ENCODE measurements at places on chromosomes 4 and X. TPM values are rescaled to one million over a fixed set of nuclear protein-coding genes. Genes with fewer than 3 reads are reported as not detected.

DNA sequence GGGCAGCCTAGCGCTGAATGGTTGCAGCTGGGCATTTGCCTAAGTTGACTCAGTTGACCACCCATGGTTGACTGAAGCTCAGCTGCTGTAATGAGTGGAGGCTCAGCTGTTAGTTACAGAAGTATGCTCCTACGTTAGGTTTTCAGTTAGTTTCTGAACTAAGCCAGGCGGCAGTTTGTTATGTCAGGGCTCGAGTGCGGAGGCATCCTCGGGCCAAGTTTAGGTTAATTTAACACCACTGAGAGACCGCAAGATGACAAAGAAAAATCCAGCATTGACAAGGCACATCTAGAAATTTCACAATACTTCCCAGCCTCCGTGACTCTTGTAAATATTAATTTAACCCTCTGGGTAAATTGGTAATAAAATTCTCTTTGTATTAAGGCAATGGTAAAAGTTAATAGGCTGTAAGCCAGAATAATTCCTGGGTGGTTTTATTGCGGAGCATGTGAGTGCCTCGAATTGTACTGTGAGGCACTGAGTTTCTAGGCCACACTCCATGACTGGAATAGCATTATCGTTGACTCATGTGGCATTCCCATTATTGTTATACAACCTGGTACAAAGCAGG lies 33.1 kb upstream of the CDKN2AIP start:
- DNase-seq: no peak

CLNK gene
- not detected for total RNA-seq

RAB41 gene
- total RNA-seq: not detected

- DNase-seq: no peak
These were observed 176.7 kb downstream of the SHROOM3 start for GRCh38 chr4:76611616-76612207.

DNA sequence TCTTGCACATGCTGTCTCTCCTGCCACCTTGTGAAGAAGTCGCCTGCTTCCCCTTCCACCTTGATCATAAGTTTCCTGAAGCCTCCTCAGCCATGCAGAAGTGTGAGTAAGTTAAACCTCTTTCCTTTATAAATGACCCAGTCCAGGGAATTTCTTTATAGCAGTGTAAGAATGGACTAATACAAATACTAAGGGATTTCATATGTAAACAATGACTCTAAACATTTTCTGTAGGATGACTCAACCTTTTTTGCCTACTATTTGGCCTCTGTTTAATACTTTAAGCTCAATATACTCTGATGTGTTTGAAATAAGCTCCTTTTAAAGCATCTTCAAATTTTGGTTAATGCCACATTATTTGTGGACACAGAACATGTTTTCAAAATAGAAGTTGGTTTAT lies 813.5 kb upstream of the SLIT2 start:
- no peak for DNase-seq

GRCh38 chr4:8540072-8540471 lies 40.1 kb upstream of the GPR78 start:
- no peak for DNase-seq

DNA sequence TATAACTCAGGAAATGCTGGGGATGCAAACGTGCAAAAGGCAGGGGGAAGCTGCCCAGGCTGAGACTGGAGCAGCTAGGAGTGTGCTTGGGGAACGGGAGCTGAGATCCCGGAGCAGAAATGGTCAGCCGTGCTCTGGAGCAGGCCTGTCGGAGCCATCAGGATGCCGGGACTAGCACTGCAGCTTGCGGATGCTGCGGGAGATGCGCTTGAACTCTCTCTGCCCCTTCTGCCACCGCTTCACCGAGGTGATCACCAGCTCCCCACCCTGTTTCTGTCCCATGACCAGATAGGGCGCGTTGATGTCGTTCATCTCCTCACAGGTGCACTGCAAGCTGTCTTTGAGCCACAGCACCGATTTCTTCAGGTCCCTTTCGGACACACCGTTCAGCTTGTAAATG lies 7.6 kb downstream of the SFRP2 start:
- DNase-seq: no peak

DMRTC1 gene
- total RNA-seq: 0.51 TPM

DNA sequence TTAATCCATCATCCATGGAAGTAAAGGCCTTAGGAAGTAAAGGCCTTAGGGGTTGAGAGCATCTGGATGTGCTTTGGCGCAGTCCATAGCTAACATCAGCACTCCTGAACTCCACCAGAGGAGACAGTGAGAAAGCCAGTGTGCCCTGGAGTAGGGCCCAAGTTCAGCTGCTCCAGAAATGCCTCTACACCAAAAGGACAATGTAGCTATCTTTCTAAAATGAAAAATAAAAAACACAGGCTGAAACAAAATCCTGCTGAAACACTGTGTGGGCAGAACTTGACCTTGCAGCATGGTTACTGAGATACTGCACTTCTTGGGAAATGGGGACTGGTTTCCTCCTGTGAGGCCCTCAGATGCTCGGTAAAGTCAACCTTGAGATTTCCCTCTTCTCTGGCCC lies 29.3 kb downstream of the SH3RF1 start:
- no peak for DNase-seq

SHROOM4 gene
- total RNA-seq: 3.9 TPM

DNA sequence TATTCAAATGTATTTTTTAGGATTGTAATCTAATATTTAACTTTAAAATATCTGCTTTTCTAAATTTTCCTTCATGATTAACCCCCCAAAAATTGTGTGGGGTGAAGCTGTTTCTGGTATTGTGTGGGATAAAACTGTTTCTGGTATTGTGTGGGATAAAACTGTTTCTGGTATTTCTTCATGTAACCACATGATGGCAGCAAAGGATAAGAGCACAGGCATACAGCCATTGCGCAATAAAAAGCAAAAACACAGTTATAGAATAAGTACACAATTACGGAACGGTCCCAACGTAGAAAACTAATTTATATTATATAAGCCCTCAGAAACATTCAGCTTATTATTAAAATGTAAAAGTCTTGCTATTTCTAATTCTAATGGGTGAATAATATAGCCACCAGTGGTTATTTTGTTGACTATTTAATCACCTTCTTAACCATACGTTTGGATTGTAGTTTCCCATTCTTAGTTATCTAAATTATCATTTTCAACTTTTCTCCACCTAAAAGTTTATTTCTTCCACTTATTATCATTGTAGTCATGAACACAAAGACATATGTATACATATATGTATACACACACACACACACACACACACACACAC lies 333.9 kb upstream of the FSTL5 start:
- no peak for DNase-seq

GAGE12H gene
- total RNA-seq: not detected

GRCh38 chrX:153900831-153901752 lies 3.4 kb upstream of the AVPR2 start:
- no peak for DNase-seq

- DNase-seq: no peak
These were observed 25.3 kb downstream of the VSIG4 start for GRCh38 chrX:66014556-66014955.

NUDT10 gene
- 10.4 TPM for total RNA-seq

- no peak for DNase-seq
These were observed 1454.7 kb upstream of the IGFBP7 start for GRCh38 chr4:58564695-58565475.

GRCh38 chrX:132482632-132483031 lies 6.2 kb downstream of the MBNL3 start:
- no peak for DNase-seq

DNA sequence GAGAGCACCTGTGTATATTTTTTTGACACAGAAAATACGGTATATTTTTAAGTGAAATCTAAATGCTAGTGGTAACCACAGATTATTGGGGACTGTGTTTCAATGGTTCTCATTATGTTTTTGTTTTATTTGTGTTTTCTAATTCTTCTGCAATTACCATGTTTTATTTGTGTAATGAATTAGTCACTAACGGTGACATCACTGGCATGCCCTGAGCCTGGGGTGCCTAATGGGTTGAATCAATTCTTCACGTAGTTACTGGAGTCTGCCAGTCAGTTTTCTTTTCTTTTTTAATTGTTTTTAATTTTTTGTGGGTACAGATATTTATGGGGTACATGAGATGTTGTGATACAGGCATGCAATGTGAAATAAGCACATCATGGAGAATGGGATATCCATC lies 168.8 kb downstream of the RELL1 start:
- no peak for DNase-seq

- no peak for DNase-seq
These were observed 27.9 kb upstream of the EXOC1L start for GRCh38 chr4:55791666-55792065.

DNA sequence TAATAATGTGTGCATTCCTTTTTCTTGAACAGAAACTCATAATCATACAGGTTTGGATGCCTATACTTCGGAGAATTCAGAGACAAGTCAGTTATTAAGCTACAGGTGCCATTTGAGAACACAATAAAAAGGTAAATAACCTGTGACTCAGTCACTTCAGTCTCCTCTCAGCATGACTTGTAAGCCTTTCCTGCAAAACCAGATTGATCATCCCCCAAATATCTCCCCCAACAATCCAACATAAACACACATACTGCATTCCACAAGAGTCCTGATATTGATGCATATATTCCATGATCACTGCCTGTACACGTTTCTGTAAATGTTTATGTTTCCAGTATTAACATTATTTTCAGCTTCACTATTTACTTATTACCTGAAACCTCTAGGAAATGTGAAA lies 110.8 kb downstream of the PWWP3B start:
- DNase-seq: no peak

GRCh38 chr4:44046491-44046890 lies 402.1 kb downstream of the KCTD8 start:
- DNase-seq: no peak

- DNase-seq: no peak
These were observed 528 bp upstream of the SLC25A4 start for GRCh38 chr4:185142564-185142911.

- no peak for DNase-seq
These were observed 263.8 kb downstream of the NKX6-1 start for GRCh38 chr4:84235126-84235944.

DNA sequence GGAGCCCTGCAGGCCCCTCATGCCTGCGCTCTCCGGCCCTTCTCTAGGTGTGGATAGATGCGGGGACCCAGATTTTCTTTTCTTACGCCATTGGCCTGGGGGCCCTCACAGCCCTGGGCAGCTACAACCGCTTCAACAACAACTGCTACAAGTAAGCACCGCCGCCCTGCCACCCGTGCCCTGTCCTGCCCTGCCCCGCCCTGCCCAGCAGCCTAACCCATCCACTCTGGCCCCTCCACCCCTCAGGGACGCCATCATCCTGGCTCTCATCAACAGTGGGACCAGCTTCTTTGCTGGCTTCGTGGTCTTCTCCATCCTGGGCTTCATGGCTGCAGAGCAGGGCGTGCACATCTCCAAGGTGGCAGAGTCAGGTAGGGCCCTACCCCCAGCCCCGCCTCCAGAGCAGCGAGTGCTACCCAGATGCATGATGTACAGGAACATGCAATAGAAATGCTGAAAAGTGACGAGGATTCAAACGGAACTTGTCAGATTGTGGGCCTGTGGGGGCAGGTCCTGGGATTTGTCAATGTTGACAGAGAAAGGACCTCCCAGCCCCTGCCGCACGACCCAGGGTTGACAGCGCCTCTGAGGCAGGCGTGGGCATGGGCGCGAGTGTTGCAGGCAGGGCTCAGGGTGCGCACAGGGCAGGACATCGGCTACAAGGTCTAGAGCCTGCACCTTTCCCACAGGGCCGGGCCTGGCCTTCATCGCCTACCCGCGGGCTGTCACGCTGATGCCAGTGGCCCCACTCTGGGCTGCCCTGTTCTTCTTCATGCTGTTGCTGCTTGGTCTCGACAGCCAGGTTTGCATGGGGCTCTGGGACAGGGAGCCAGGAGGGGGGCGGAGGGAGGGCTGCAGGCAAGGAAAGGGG lies 5.7 kb downstream of the SLC6A8 start:
- DNase-seq: no peak

- no peak for DNase-seq
These were observed 143.6 kb downstream of the ZAR1 start for GRCh38 chr4:48633657-48634056.

- no peak for DNase-seq
These were observed 123.2 kb downstream of the PABPC4L start for GRCh38 chr4:134078230-134078914.

- DNase-seq: no peak
These were observed 125.5 kb downstream of the OPHN1 start for GRCh38 chrX:68307769-68308168.

DNA sequence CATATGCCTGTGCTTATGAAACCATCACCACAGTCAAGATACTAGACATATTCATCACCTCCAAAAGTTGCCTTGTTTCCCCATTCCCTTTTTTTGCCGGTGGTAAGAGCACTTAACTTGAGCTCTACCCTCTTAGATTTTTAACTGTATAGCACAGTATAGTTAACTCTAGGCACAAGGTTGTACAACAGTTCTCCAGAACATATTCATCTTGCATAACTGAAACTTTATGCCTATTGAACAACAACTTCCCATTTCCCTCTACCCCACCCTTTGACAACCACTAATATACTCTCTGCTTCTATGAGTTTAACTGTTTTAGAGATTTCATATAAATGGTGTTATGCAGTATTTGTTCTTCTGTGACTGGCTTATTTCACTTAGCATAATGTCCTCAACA lies 119.3 kb downstream of the ASB9 start:
- DNase-seq: no peak

DNA sequence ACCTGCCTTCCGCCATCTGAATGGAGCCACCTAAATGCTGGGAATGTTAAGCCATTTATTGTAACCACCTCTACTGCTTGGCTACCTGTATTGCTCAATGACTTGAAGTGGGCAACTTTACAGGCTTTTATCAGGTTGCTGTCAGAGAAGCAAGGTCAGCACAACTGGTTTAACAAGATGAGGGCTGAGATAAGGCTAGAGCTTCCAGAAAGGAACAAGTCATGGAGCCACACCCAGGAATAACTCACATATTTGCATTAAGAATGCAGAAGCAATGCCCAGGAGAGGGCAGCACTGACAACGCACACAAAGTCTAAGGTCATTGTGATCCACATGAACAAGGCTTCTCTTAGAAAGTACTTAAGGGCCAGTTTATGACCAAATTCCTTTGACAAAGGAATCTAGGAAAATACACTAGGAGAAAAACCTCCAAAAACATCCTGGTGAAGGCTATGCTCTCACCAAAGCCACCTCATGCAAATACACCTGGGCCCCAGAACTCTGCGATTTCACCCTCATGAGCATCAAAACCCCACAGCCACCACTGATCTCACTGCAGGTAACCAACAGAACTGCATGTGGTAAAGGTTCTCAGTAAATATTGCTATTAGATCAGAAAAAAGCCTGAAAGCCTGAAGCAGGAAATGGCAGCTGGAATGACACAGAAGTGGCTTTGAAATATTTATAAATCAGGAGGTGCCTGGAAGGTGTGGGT lies 15.0 kb upstream of the STS start:
- no peak for DNase-seq
